ENCODE measurements at places on chromosomes 7 and 10. TPM values are rescaled to one million over a fixed set of nuclear protein-coding genes. Genes with fewer than 3 reads are reported as not detected.

- no peak for DNase-seq
Observed at GRCh38 chr7:98162758-98163157, 48.5 kb upstream of the BHLHA15 start.

DNA sequence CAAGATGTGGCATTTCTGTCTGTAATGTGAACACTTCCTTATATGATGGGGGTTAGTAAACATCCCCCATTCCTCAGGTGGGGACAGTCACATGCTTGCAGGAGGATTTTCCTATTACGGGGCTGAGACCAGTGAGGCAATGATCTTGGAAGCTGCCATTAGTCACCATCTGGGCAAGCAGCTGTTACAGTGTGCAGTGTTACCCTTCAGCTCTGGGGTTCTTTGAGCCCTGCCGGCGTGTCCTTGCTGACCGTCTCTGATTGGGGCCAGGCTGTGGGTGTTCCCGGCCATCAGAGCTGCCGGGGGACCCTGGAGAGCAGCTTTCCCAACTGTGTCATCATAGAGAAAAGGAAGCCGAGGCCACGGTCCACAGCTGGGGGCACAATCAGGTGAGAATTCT is 126.8 kb upstream of the FAM20C start:
- DNase-seq = no peak

The ZNF775 gene
- 6.2 TPM for polyA plus RNA-seq

The TSPAN33 gene
- 7.3 TPM for polyA plus RNA-seq

- no peak for DNase-seq
Observed at GRCh38 chr10:34294137-34294536, 521.0 kb downstream of the PARD3 start.

The TCAF2 gene
- 1.7 TPM for polyA plus RNA-seq

The HELLS gene
- 15.8 TPM for polyA plus RNA-seq

- DNase-seq = no peak
Observed at GRCh38 chr10:26543567-26544306, 105.6 kb downstream of the APBB1IP start.

DNA sequence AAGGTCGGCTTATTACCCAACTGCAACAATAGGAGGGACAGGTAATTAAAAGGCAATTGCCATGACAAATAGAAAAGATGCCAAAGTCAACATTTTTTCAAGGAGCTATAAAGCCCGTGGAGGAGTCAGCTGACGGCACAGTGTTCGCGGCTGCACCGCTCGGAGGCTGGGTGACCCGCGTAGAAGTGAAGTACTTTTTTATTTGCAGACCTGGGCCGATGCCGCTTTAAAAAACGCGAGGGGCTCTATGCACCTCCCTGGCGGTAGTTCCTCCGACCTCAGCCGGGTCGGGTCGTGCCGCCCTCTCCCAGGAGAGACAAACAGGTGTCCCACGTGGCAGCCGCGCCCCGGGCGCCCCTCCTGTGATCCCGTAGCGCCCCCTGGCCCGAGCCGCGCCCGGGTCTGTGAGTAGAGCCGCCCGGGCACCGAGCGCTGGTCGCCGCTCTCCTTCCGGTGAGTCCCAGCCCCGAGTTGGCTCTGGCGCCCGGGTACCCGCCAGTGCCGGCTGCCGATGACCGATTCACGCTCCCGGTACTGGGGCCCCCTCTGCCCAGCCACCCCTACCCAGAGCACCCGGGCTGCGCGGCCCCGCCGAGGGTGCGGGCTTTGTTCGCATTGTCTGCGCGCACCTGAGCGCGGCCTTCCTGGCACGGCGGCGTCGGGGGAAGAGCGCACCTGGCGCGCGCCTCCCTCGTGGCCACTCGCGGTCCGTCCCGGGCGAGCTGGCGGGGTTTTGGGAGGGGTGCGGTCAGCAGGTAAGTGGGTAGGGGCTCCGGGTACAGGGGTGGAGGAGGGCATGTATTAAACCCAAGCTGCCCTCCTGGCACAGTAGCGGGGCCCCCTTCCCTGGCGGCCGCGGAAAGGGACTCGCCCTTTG is at the start of gene VWA2:
Gene VWA2, plus strand, starts transcription at position 138 of the 877 bp plus-strand sequence. CDS start 9,460 bp downstream, outside the sequence.
- peak; percentile 80 for DNase-seq

- DNase-seq = no peak
Observed at GRCh38 chr7:7923818-7924217, 44.8 kb upstream of the GLCCI1 start.

DNA sequence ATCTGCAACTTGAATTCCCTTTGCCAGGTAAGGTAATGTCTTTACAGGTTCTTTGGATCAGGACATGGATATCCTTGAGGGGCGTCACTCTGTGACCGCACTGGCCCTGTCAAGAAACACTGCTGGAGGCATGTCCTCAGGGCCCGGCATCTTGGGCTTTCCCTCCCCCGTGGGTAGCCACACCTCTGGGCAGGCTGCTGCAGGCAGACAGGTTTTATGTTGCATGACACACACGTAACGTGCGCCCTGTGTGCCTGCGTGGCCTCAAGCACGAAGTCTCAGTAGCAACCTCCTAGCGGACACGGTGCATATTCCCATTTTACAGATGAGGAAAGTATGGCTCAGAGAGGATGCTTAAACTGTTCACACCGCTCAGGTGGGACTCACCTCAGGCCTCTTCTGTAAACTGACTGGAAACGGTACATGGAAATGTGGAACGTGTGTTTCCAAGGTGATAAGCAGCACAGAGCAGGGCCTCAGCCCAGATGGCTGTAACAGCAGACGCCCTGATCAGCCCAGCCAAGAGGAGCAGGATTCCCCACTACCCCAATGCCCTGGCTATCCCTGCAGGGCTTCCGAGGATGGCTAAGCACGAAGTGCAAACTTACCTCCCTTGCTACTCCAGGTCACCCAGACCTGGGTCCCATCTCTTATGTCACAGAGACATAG is 553.6 kb downstream of the TCERG1L start:
- no peak for DNase-seq

- no peak for DNase-seq
Observed at GRCh38 chr10:86792461-86793167, 36.2 kb downstream of the BMPR1A start.

The SLC18A3 gene
- 8.1 TPM for polyA plus RNA-seq

GRCh38 chr7:35370687-35371086 is 116.8 kb upstream of the TBX20 start:
- no peak for DNase-seq

DNA sequence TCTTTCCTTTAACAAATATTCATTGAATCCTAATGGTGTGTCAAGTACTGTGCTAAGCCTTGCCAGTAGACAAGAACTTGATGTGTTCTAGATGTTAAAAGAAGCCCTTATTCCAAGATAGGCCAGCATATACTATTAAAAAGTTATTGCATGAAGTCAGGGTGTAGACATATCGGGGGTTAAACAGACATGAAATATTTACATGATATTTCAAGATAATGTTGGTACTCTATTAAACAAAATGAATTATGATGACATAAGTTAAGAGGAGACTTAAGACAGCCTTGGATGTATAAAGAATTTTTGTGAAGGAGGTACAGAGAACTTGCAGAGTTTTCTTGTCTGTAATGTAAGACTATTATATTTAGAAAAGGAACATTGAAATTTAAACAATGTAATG is 44.8 kb downstream of the HDAC9 start:
- DNase-seq = no peak

GRCh38 chr7:49497471-49497870 is 276.0 kb upstream of the VWC2 start:
- no peak for DNase-seq

DNA sequence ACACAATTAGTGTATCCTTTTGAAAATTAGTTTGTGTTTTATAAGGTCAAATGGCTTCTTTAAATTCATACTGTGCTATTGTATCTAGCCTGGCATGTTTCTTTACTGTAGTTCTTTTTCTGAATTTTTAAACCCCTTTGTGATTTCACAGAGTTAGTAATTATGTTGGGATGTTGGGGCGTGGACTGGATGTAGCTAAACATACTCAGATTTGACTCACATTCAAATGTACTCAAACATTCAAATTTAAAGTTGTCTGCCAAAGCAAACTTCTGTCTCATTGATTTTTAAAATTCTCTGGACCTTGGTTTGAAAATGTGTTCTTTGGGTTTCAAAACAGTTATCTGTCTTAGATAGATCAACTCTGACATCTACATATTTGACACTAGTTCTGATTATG is 7.2 kb upstream of the NRP1 start:
- DNase-seq = no peak

The PDE1C gene
- polyA plus RNA-seq = 1.8 TPM

DNA sequence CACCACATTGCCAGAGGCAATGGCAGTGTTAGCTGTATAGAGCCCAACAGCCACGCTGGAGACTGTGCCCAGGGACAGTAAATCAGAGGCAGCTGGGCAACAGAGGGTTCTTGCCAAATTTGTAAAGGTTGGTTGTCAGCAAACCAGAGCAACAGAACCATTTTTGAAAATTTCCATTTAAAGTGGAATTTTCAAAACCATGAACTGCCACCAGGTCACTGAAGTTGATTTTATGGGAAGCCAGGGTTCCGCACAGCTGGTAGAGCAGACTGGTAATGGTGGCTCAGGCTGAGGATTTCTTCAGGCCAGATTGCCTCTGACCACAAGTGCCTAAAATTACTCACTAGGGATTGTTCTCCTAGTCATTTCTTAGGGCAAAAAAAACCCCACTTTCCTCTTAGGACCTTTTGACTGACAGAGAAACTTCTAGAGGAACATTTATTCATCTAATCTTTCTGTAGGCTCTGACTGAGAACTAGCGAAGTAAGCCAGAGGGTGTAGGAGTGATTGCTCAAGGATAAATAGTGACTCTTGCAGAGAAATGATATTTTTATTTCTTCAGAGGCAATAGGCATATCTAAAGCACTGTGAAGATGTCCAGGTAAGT is 342.4 kb downstream of the BBS9 start:
- DNase-seq = no peak

- no peak for DNase-seq
Observed at GRCh38 chr10:31347705-31348104, 28.7 kb downstream of the ZEB1 start.
